ENCODE measurements at places on chromosomes 2 and 18.

DNA sequence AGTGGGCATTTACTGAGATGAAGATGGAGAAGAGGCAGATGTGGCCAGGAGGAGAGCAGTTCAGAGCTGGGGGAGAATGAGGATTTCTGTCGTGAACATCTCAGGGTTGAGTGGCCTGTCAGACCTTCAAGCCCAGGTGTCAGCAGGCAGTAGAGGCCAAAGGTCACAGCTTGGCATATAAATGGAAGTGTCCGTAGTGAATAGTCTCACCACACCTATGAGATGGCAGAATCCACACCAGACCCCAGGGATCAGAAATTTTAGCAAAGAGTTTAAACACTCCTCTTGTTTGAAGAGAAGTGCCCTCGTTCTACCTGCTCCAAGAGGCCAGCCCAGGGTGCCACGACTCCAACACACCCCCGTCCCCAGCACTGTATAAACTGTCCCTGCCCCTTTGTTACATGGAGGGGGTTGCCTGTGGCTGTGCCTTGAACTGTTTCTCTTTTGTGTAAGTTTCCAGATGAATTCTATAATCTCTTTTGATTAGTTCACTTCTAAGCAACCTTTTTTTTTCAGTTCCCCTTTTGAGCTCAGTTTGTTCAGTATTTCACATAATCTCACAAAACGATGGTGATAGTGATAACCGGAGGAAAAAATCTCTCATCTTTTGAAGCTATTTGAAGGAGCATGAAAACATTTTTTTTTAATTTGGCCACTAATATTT, 69.0 kb upstream of the TTC39C start:
- DNase-seq = no peak

- DNase-seq = no peak
Observed at GRCh38 chr2:176584333-176584732, 315.1 kb downstream of the MTX2 start.

DNA sequence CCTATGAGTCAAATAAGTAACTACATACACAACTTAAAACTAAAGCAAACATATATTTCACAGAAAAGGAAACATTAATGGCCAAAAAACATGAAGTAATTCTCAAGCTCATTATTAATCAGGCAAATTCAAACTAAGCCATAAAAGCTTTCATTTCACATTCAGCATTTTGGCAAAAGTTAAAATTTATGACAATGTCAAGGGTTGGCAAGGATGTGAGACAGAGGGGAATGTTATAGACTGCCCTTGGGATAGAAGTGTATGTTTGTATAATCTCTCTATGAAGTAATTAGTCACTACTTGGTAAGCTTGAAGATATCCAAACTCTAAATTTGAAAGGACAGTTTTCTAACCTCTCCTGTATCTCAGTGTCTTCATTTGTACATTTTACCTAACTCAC, 539.4 kb downstream of the RIT2 start:
- no peak for DNase-seq

DNA sequence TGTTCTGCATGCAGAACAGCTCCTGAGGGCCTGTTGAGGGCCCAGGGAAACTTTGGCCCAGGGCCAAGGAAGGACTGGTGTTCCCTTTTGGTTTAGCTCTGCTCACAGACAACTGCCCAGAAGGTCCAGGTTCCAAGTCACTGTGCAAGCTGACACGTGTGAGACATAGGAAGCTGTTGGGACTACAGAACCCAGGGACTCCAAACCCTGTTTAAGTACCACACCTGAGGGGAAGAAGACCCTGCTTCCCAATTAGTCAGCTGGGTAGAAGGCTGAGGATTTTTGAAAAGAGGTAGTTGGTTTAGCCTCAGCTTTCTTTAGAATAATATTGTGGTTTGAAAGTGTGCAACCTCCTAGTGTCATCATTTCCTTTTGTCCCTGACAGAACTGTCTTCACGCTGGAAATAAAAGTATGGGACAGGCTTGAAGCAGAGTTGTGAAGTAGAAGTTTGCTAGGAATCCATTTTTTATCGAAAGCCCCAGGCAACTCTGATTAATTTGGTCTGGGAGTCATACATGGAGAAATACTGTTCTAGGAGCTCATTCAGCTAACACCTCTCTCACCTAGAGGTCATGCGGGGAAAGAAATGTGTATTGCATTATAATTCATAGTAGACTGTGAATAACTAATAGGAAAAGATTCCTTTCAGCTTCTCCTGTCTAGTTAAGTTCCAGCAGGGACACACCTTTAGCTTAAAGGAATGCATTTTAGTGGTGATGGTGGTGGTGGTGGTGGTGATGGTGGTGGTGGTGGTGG, 19.9 kb upstream of the IL1RL1 start:
- no peak for DNase-seq

GRCh38 chr2:100614455-100615000, 51.7 kb downstream of the PDCL3 start:
- DNase-seq = no peak

GRCh38 chr2:53484531-53484930, 283.1 kb upstream of the CHAC2 start:
- no peak for DNase-seq

DNA sequence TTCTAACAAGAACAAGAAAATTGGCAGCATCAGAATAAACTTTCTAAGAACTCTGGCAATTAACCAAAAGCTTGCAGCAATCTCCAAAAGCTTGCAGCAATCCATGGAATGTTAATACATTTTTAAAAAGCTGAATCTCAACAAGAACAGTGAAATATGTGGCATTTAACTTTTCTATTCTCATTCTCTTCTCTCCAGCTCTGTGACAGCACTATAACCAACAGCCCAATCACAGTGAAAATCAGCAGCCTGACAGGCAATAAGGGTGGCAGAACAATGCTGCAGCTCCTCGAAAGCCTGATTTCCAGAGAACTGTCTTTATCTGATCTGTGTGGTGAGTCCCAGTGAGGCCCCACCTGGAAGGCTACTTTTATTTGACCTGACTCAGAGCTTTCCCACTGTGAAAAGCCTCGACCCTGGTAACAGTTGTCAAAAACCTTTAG, 60.0 kb downstream of the TMEM131 start:
- no peak for DNase-seq

DNA sequence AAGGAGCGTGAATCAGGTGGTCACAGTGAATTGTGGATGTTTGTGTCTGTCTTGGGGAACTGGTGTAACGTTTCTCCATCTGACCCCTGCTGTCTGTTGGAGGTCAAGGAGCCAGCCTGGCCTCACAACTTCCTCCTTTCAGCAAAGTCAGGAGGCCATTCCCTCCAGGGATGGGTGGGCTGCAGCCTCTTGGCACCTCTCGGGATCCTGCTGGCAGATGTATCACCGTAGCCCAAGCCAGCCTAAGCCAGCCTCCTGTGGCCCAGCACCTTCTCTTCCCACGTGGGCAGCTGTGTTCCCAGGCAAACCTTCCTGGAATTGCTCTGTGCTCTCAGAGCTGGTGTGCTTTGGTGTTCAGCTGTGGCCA, 30.5 kb downstream of the HPCAL1 start:
- peak; percentile 8 for DNase-seq

- no peak for DNase-seq
Observed at GRCh38 chr2:133061874-133062593, 392.0 kb upstream of the LYPD1 start.

- DNase-seq = no peak
Observed at GRCh38 chr2:23283653-23284052, 101.3 kb upstream of the KLHL29 start.

DNA sequence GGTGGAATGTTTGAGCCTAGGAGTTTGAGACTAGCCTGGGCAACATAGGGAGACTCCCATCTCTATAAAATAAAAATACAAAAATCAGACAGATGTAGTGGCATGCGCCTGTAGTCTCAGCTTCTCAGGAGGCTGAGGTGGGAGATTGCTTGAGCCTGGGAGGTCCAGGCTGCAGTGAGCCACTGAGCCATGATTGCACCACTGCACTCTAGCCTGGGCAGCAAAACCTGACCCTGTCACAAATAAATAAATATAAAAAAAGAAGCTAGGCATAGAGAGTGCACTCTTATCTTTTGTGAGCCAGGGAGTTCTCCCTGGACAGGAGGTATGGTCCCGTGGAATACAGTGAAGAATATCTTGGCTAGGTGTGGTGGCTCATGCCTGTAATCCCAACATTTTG, 11.0 kb upstream of the KYNU start:
- no peak for DNase-seq

GRCh38 chr2:203948733-203949132, 12.2 kb downstream of the ICOS start:
- no peak for DNase-seq

- no peak for DNase-seq
Observed at GRCh38 chr2:21039080-21039556, 4.8 kb downstream of the APOB start.

DNA sequence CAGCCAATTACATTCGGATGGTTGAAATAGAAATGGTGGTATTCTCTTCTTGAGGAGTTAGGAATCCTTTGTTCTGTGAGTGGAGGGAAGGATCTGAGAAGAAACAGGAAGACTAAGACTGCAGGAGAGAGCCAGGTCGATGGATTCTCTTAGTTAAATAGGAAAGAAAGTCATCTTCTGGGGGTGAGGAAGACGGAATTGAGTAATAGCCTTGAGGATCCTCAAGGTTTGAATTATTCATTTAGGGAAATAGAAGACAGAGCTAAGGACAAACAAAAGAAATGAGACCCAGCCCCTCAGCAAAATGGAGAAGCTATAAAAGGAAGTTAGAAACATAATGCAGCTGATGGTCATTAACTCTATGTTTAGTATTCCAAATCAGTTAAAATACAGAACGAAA, 1.8 kb downstream of the LAPTM4A start:
- DNase-seq = no peak

All from NCI-H2029 (cell line).